CD4-positive, alpha-beta T cell treated with Interferon alpha-2 for 1 hour (primary cell): ENCODE measurements at places on chromosomes 7 and 10.

DNA sequence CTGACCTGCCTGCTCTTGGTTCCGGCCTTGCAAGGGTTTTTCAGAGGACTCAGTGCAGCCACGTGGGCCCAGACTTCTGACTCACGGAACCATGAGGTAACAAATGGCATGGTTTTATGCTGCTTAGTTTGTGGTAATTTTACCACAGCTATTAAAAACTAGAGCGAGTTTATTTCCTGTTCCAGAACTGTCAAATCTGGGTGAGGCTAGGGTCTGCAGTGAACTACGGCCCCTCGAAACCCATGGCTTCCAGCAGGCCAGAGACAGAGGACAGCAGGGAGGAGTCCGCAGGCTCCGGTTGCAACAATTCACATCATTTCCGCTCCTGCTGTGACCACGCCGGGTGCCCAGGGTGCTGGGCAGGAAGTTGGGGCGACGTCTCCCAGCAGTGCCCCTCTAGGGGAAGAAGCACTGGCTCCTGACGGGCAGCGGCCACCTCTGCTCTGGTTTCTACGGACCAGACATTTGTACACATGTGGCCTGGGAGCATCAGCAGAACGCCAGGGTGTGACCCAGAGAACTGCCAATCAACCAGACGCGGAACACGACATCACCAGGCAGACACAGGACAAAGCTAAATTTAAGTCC lies 74.8 kb downstream of the ADARB2 start:
- peak; percentile 1 for DNase-seq

- DNase-seq: peak; percentile 11
Observed at GRCh38 chr7:115356139-115356746, 434.3 kb downstream of the MDFIC start.

DNA sequence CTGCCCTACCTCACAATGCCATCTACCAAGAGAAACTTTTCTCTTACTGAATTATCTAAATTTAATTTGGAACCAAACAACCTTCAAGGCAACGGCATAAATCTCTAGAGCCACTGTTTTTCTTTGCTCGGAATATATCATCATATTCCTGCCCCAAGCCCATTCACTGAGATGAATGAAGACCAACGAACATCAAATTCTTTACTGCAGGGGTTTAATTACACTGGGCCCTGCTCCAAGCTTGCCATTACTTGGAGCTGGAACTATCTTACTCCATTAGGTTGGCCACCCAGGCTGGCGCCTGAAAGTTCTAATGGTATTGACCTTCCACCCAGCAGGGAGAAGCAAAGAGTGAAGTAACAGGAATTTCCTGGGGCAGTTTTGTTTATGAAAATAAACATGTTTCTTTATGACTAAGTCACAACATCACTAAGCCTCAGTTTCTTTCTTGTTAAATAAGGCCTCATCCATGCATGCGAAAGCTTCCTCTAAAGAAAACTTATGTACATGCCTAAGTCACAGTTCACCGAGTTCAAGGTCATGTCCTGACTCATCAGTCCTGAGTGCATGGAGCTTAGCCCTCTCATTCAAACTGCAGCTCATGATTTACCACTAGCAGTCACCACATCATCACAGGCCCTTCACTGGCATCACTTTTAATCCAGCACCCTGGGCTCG lies 42.1 kb upstream of the ANAPC16 start:
- DNase-seq: no peak

DNA sequence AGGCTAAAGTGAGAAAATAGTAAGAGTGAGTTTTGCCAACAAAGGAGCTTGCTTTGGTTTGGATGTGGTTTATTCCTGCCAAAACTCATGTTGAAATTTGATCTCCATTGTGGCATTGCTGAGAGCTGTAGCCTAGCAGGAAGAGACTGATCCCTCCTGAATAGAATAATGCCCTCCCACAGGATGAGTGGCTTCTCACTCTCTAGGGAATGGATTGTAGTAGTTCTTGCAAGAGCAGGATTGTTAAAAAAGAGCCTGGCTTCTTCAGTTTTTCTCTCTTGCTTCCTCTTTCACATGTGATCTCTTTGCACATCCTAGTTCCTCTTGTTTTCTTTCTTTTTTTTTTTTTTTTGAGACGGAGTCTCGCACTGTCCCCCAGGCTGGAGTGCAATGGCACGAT lies 34.4 kb downstream of the ASAH2 start:
- DNase-seq: no peak

DNA sequence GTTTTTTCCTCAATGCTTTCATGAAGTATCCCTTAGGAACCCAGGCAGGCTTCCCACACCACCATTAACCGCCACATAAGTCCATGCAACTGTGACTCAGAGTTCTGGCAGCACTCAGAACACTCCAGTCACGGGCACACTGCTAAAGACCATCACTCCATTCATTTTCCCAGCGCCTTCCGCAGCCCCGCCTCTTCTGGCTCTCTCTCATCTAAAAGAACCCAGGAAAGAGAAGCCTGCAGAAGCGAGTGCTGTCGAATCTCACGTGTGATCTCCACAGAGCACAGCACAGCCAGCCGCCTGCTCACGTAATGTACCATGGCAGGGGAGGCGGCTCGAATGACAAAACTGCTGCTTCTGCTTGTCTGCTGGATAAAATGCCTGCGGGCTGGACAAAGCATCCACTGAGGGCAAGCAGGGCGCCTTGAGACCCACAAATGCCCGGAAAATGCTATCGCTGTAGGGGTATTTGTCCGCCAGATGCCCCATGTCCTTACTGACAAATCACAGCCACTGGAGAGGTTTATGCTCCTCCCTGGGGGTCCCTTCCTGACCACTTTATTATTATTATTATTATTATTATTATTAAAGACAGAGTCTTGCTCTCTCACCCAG lies 1.8 kb downstream of the PSMG3 start:
- no peak for DNase-seq

DNA sequence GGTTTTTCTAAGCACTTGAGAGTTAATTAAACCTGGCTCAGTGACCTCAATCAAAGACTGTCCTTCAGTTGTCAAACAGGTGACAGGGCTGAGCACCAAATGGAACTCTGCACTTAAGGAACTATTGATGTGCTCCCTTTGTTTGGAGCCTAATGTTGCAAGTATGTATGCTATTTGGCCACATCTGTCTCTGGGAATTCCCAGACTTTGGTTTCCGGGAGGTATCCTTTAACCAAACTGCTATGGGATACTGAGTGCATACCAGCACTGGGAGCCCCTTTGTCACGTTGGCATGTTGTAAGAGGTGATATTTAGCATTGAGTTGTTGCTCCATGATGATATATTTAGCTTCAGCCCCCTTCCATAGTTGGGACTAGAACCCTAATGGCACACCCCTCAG lies 25.2 kb downstream of the ASZ1 start:
- no peak for DNase-seq

GRCh38 chr10:13717936-13718772 lies 131.4 kb downstream of the PRPF18 start:
- peak; percentile 4 for DNase-seq

- no peak for DNase-seq
Observed at GRCh38 chr10:112429147-112429546, 17.6 kb downstream of the ZDHHC6 start.
